ENCODE measurements at places on chromosomes 1 and 21.

DNA sequence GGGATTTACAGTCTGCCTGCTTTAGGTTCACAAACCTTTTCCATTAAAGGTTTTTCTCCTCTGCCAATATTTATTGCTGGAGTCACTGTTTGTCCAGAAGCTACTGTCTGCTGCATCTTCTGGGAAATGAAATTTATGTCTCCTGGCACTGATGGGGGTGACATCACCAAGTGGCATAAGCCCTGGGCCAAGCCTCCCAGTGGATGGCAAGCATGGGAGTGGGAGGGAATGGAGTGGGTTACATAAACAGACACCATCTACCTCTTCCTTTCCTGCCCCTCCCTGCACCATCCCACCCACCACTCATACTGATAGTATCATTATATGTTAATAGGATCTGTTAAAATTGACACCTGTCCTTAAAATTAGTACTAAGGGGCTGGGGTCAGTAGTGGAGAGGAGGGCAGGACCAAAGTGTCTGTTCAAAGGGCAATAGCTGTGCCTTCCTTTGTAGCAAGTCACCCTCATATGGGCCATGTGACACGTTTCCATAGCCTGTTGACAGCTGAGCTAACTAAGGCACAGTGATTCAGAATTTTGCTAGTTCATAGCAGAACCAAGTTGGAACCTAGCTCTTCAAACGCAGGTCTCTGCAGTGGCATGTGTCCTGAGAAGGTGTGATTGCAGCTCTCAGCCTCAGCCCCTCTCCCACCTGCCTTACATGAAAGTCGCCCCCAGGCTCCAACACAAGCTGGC is 71.0 kb downstream of the MAB21L3 start:
- no peak for DNase-seq

GRCh38 chr1:5975133-5975880 is 16.9 kb downstream of the NPHP4 start:
- DNase-seq, result peak; percentile 36

GRCh38 chr1:102732927-102733326 is 375.4 kb downstream of the COL11A1 start:
- no peak for DNase-seq

DNA sequence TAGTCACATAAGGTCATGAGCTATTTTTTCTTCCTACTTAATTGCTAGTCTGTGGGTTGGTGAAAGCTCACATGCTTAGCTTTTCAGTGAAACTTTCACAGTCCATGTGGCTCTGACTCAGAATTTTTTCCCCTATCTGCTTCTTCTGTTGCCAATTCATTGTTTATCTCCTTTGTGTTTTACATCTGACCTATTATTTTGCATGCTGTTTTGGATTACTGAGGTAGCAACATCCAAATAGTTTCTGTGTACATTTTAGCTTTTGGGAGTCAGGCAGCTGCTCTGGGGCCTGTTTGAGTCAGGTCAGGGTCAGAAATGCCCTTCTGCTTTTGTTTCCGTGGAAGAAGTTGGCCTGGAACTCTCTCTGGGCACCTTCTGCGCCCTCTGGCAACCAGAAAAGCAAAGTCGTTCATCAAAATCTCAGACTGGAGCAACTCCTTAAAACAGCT is 40.0 kb downstream of the ROR1 start:
- DNase-seq, result no peak

All from GM19239 (cell line).